Calu3 (cell line): ENCODE measurements at places on chromosomes 1 and 21. TPM values are rescaled to one million over a fixed set of nuclear protein-coding genes. Genes with fewer than 3 reads are reported as not detected.
A peak's percentile ranks its signal among the peaks of the same experiment; 100 is the strongest.

GRCh38 chr1:65167586-65168242 lies 19.7 kb downstream of the AK4 start:
- DNase-seq, result no peak
- H3K27me3 ChIP-seq, result no peaks in the 10 kb centered on the region
- peaks cover 70% of the 10 kb centered on the region for H3K4me1 ChIP-seq
- H3K27ac ChIP-seq, result no peak overlapping the region

DNA sequence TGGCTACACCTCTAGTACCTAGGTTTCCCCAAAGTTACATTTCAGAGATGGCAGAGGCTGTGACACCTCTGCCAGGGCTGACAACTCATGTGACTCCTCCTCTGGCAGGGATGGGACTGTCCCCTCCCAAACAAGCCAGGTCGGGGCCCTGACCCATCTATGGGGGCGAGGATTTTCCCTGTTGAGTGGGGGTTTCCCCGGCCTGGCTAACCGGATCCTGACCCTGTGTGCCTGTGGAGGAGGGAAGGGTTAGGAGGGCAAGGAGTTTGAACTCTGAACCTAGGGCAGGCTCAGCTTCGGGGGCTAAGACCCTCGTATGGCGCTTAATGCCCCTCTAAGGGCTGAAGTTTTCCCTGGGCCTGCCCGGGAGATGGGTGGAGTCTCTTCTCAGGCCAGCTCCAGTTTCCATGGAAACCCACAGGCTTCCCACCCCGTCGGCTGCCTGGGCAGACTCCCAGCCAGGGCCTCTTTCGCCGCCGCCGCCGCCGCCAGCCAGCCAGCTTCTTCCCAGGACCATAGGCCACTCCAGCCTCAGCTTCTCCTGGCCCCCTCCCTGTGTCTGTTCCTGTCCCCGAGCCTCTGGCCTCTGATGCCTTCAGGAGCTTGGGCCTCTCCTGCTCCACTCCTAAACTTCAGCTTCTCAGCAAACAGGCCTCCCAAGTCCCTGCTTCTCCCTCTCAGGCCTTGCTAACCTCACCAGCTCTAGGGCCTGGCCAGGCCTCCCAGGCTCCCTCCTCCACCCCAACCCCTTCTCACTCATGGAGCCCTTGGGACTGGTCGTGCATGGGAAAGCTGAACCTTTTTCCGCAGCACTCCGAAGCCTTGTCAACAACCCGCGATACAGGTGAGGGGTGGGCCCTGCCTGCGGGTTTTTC lies at the start of gene BTBD19:
TSS of gene BTBD19 (plus strand) at position 461 of the 875 bp plus-strand sequence. CDS start at position 759, 298 bp downstream.
- H3K27me3 ChIP-seq, result no peaks in the 10 kb centered on the region
- H3K4me3 ChIP-seq, result peak within 1 kb of the TSS; percentile 51
- H3K36me3 ChIP-seq, result peaks cover 57% of the 10 kb centered on the region
- H3K4me1 ChIP-seq, result peaks cover 36% of the 10 kb centered on the region
- peak within 1 kb of the TSS; percentile 97 for H3K27ac ChIP-seq

GRCh38 chr21:45817345-45817744 lies 164.2 kb upstream of the COL6A1 start:
- peaks cover 12% of the 10 kb centered on the region for H3K4me1 ChIP-seq
- no peak overlapping the region for H3K27ac ChIP-seq
- peaks cover 17% of the 10 kb centered on the region for H3K27me3 ChIP-seq
- DNase-seq, result no peak

- no peaks in the 10 kb centered on the region for H3K27me3 ChIP-seq
- H3K27ac ChIP-seq, result no peak overlapping the region
- H3K4me1 ChIP-seq, result peaks cover 9% of the 10 kb centered on the region
- H3K4me3 ChIP-seq, result no peak overlapping the region
These were observed 37.2 kb downstream of the ADSS2 start for GRCh38 chr1:244414543-244414942.

GRCh38 chr1:85628791-85629531 lies 48.4 kb downstream of the CCN1 start:
- H3K27me3 ChIP-seq, result no peaks in the 10 kb centered on the region
- H3K36me3 ChIP-seq, result peaks cover 10% of the 10 kb centered on the region
- H3K4me1 ChIP-seq, result peaks cover 19% of the 10 kb centered on the region
- DNase-seq, result peak; percentile 63
- H3K4me3 ChIP-seq, result peak overlapping the region; percentile 27

DNA sequence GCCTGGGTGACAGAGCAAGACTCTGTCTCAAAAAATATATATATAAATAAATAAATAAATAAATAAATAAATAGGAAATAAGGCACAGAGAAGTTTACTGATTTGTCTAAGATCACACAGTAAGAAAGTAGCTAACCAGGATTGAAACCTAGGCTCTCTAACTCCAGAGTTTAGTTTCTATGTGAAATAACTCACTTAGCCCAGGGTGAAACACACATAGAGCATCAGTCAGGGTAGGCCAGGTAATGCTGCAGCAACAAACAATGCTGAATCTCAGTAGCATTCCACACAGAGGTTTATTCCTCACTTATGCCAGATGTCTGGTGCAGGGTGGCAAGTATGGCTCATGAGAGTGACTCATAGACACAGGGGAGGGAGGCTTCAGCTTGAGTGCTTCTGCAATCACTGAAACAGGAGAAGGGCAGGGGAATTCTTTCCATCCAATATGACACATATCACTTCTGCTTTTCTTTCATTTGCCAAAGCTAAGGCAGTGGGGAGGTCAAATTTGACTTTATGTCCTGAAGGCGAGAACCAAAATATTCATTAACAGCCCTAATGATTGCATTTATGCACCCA lies 37.1 kb upstream of the KANK4 start:
- DNase-seq, result peak; percentile 14
- no peak overlapping the region for H3K4me3 ChIP-seq
- H3K4me1 ChIP-seq, result no peaks in the 10 kb centered on the region
- H3K27me3 ChIP-seq, result peaks cover 18% of the 10 kb centered on the region

GRCh38 chr1:57517587-57518374 lies 93.9 kb upstream of the DAB1 start:
- H3K4me1 ChIP-seq, result no peaks in the 10 kb centered on the region
- DNase-seq, result no peak
- no peaks in the 10 kb centered on the region for H3K27me3 ChIP-seq
- H3K36me3 ChIP-seq, result no peaks in the 10 kb centered on the region
- no peak overlapping the region for H3K27ac ChIP-seq
- H3K4me3 ChIP-seq, result no peak overlapping the region

DNA sequence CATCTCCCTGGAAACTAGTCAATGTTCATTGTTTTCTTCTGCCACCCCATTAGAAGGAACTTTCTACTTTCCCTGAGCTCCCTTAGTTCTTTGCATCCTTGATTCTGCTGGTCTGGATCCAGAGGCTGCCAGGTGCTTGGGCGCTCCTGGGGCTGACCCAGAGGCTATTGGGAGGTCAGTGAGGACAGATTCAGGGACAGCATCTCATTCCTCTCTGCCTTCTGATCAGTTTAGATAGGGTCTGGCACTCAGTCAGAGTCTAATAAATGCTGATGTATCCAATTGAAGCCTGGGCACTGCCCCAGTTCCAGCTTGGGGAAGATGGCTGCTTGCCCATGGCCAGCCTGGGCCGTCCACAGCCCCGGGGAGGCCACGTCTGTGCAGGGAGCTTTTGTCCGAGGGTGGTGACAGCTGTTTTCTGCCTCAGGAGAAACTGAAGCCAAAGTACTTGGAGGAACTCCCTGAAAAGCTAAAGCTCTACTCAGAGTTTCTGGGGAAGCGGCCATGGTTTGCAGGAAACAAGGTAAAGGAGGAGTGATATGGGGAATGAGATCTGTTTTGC lies 2.3 kb downstream of the GSTM1 start:
- H3K4me3 ChIP-seq, result no peak overlapping the region
- no peak overlapping the region for H3K27ac ChIP-seq
- no peak for DNase-seq
- H3K27me3 ChIP-seq, result no peaks in the 10 kb centered on the region
- H3K4me1 ChIP-seq, result peaks cover 5% of the 10 kb centered on the region
- peaks cover 5% of the 10 kb centered on the region for H3K36me3 ChIP-seq

DNA sequence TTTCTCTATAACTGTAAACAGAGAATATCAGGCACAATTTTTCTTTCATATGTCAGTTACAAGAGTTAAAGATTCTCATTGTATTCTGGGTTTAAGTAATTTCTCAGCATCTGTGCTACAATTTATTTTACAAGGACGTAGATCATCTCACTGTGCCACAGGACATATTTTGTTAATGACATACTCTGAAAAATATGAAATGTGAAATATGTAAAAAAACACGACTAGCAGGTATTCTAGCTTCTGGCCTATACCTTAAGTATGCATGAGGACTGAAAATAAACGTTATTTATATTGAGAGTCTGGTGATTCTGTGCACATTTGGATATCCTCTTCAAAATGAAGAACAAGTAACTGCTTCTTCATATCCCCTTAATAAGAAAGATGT lies 308.8 kb downstream of the BRINP3 start:
- H3K27ac ChIP-seq, result peak overlapping the region; percentile 45
- H3K4me3 ChIP-seq, result no peak overlapping the region
- H3K4me1 ChIP-seq, result peaks cover 30% of the 10 kb centered on the region

CFAP141 gene
- total RNA-seq, result not detected in 2 replicates

DCST1 gene
- 0.17 TPM in 1 of 2 replicates, not detected in the other for total RNA-seq

TSTD1 gene
- total RNA-seq, result 67.6 and 74.1 TPM in 2 replicates

SYNC gene
- total RNA-seq, result 0.19 and 0.51 TPM in 2 replicates

TRIM46 gene
- 1.1 and 1.8 TPM in 2 replicates for total RNA-seq
